Stimulated activated CD4-positive, alpha-beta T cell treated with anti-CD3 and anti-CD28 coated beads, Interleukin-12 subunit alpha, Interleukin-12 subunit beta, amount 100 ng/mL, for 24 hours (primary cell): ENCODE measurements at places on chromosomes 7 and 10.

- DNase-seq, result no peak
These were observed 8.3 kb upstream of the ARHGAP21 start for GRCh38 chr10:24731942-24732341.

DNA sequence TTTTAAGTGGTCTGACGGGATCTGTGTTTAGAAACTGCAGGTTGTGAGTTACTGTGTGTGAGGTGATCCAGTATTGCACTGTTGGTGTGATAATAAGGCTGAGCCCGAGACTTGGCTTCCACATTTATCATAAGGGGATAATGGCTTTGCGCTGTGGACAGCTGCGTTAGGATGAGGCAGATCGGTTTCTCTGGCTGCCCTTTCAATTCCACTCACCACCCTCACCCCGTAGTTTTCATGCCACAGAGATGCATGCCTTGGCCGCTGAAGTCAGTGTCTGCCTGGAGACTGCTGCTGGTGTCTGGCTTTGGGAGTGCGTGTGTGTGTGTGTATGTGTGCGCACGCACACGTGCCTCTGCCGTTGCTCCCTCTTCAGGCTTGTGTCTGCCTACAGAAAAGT lies 273.0 kb downstream of the CCDC3 start:
- no peak for DNase-seq

GRCh38 chr10:48358162-48358561 lies 51.7 kb downstream of the MAPK8 start:
- no peak for DNase-seq

DNA sequence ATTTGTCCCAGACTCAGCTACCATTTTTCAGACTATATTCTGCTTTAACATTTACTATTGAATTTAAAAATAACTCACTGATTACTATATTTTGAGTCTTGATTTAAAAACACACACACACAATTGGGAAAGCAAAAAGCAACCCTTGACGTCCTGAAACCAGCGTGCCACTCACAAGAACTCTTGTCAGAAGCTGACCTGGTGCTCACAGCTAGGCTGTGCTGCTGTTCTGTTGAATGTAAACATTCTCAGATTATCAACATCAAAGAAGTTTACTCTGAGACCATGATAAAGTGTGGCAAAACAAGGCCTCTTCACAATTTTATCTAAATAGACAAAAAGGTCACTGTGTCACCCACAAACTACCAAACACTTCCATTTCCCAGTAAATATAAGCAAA lies 62.6 kb upstream of the CACNA2D1 start:
- DNase-seq, result no peak

- DNase-seq, result no peak
These were observed 40.2 kb downstream of the SND1 start for GRCh38 chr7:127692200-127692599.

GRCh38 chr7:75984130-75985008 lies 10.0 kb downstream of the TMEM120A start:
- no peak for DNase-seq

DNA sequence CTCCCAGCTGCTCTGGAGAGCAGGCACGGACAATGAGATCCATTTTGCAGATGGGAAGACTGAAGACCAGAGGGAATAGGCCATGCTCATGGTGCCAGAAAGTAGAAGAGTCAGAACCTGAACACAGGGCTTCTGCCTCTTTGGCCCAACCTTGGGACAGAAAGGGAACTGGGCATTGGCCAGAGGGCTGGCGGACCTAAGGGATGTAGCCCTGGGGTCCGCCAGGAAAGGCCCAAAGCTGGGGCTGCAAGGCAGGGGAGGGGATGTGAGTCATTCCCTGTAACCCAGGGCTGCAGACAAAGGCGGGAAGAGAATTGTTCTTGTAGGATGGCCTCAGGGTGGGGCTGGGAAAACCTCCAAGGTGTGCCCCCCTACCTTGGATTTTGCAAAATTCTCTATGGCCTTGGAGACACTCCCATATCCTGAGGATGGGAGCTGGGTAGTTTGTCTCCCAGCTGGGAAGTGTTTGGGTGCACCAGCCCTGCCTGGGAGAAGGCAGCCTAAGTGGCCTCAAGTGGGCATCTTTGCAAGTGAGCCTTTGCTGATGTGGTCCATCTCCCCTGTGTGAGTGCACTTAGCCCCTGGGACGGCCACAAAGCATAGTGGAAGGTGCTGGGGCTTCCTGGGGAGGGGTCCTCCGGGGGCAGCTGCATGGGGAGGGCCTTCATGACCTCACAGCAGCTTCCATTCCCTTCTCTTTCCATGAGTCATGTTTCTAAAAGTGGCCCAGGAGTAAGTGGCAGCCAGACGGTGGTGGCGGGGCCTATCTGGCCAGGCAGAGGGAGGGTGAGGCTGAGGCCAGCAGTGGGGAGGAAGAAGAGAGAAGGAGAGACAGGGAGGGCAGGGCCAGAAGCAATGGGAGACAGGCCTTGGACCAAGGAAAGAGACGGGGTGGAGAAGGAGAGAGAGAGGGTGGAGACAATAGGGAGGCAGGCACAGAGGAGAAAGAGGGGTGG lies 9.2 kb downstream of the AQP1 start:
- DNase-seq, result no peak

- DNase-seq, result no peak
These were observed 83.1 kb upstream of the HABP2 start for GRCh38 chr10:113469796-113470195.

DNA sequence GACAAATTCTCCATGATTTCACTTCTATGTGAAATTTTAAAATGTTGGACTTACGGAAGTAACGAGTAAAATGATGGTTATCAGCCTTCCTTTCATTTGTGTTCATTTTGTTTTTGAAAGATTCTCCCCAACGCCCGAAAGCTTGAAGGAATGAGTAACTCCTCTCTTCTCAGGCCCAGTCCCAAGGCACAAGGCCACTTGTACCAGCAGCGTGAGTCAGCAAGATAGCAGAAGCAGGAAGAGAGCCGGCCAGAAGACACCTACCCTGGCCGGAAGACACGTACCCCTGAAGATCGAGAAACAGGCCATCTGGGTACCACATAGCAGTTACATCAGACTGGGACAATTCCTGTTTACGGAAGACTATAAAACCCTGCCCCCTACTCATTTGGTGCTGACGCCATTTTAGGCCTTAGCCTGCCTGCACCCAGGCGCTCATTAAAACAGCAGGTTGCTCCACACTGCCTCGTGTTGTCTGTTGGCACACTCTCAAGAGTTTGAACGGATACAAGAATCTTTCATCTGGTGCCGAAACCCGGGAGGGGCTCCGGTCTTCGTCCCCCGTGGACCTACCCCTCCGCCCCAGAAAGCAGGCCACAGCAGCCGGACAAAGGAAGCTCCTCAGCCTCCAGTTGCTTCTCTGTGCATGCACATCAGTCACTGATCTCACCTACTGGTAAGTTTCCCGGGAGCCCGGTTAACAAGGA lies 60.4 kb downstream of the LRRC17 start:
- DNase-seq, result no peak

- DNase-seq, result no peak
These were observed 38.5 kb upstream of the SEMA3C start for GRCh38 chr7:80957226-80957777.

- no peak for DNase-seq
These were observed 175.9 kb downstream of the CCDC71L start for GRCh38 chr7:106485031-106485551.

- DNase-seq, result no peak
These were observed 645.0 kb downstream of the SORCS1 start for GRCh38 chr10:106519376-106520030.

GRCh38 chr10:7231509-7232414 lies 179.1 kb downstream of the SFMBT2 start:
- no peak for DNase-seq

DNA sequence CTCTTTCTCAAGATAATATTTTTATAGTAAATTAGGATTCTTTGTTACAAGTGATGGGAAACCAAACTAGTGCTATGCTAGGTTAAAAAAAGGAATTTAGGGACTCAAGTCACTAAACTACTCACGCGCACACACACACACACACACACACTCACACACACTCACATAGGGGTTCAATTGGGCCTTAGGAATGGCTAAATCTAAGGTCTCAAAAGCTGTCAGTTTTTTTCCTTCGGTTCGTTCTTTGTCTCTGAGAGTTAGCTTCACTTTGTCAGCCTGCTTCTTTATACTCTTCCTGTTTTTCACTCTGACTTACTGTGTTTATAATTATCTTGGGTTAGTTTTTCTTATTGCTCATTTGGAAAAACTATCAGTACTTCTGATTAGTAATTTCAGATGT lies 138.9 kb downstream of the ADK start:
- DNase-seq, result no peak

DNA sequence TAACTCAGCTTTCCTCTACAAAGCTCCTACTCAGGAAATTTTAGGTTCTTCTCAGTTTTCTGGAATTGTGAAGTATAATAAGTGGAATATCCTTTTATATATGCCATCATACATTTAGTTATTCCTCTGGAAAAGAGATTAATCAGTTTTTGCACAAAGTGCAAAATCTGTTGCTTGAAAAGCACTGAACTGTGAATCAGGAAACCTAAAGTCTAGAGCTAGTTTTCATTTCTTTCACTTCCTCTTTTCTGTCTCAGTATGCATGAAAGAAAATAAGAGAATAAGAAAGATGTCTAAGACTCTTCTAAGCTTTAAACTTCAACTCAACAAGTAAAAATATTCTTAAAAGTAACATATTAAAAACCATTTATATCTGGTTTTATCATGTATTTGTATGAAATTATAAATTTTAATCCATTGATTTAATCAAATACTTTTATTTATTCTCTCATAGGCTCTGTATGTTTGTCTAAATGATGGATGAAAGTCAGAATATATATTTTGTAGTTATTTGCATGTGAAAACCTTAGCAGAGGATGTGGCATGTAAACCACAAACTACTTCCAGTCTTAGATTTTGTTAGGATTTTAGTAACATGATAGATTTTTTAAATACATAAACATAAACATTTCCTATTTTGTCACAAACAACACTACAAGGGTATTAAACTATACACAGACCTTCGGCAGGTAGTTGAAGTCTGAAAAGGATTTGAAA lies 1073.0 kb downstream of the XPNPEP1 start:
- no peak for DNase-seq

GRCh38 chr7:89623018-89623672 lies 531.1 kb upstream of the STEAP1 start:
- DNase-seq, result no peak

GRCh38 chr10:93073539-93074146 lies at the start of gene CYP26A1:
TSS of gene CYP26A1 (plus strand) at chr10:93073893. CDS start at chr10:93073935, 42 bp downstream.
- DNase-seq, result no peak

DNA sequence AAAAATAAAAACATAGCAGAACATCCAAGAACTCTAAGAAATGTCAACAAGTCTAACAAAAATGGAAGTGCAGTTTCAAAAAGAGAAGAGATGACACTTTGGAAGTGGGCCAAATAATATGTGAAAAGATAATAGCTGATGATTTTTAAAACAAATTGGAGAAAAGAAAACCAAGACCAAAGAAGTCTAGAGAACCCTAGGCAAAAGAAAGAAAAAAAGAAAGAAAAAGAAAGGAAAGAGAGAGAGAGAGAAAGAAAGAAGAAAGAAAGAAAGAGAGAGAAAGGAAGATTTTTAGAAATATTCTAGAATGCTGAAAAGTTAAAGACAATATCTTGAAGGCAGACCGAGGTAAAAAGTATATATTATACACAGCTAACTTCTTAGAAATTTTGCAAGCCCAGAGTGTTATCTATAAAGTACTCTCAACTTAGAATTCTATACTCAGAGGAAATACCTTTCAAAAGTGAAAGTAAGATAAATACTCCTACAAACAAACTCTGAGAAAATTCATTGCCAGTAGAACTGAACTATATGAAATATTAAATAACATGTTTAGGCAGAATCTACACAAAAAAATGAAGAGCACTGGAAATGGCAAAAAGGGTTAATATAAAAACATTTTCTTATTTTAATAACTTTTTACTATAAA lies 138.7 kb upstream of the SMIM30 start:
- no peak for DNase-seq

GRCh38 chr7:4733936-4734528 lies 41.4 kb upstream of the AP5Z1 start:
- DNase-seq, result no peak

DNA sequence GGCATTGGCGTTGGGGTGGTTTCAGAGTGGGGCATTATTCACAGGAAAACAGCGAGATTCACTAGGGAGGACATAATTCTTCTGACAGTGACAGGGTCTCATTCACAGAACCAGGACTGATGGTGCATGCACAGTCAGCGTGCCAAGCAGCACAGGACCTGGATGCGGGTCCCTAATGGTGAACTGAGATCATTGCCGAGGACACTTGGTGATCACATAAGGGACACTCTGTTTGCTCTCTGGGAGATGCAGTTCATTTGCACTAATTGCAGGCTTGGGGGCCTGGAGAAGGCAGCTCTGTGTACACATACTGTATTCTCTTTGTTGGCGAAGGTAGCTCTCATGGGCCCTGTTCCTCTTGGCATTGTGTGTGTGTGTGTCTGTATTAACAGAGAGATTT lies 716.1 kb downstream of the PHTF2 start:
- DNase-seq, result no peak
